HepG2 (cell line): ENCODE measurements at places on chromosomes 1 and 21.

- no peak for DNase-seq
Measured at GRCh38 chr1:164689672-164690511, 130.9 kb downstream of the PBX1 start.

DNA sequence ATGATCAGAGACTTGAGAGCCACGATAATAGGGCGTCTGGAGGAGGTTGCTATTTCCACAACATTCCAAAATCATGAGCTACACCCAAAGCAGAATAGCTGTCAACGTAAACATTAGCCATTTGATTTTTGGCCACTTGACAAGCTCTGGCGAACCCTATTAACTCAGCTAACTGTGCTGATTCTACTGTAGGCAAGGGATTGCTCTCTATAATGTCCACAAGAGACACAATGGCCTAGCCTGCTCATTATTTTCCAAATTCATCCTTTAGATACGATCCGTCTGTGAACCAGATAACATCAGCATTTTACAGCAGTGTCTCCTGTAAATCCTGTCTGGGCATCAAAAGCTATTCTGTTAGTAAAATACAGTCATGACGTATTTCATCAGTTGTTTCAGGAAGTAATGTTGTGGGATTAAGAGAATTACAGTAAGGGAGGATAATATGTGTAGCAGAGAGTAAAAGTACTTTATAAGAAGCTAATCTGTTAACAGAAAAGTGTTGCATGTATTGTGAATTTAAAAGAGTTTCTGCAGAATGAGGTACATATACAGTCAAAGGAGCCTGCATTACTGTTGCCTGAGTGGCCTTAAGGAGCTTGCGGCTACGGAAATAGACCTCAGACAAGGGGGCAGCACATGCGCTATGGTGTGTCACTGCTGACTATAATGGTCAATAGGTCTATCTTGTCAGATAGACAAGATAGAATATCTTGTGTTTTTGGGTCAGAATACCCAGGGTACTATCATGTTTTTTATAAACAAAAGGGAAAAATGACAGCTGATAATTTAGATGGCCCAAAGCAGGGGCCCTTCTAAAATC is 44.9 kb upstream of the TINAGL1 start:
- DNase-seq, result no peak

- peak; percentile 15 for DNase-seq
Measured at GRCh38 chr21:36589352-36589971, 109.5 kb upstream of the SIM2 start.

- DNase-seq, result no peak
Measured at GRCh38 chr1:12596007-12596821, 21.8 kb downstream of the DHRS3 start.

- DNase-seq, result peak; percentile 12
Measured at GRCh38 chr1:118132000-118132399, 53.0 kb downstream of the SPAG17 start.

DNA sequence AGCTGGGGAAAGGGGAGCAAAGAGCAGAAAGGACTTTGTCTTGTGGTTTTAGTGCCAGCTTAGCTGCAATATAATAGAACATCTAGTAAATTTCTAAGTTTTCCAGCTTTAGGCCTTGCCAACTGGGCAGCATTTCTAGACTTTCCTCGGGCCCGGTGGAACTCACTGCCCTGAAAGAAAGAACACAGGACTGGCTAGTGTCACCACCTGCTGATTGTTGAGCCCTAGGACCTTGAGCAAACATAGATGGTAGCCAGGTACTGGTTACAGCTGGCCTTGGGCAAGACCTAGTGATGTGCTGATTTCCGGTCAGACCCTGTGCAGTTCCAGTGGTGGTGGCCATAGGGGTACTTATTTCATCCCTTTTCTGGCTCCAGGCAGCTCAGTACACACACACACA is 753.2 kb upstream of the B3GALT2 start:
- DNase-seq, result no peak

DNA sequence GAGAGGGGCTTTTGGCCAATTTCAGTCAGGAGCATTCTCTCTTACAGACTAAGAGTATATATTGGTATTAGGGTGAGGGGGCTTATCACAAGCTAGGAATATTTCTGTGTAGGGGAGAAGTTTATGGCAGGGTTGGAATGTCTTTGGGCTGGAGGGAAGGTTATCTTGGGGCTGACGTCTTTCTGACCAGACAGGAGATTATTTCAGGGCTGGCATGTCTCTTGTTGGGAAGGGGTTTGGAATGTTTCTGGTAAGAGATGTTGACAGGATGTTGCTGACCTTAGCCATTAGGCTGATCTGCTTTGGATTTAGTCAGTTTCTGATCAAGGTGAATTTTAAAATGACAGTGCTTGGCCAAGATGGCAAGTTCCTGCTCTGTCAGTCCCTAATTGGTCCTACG is 17.8 kb upstream of the HSD3B1 start:
- DNase-seq, result no peak

DNA sequence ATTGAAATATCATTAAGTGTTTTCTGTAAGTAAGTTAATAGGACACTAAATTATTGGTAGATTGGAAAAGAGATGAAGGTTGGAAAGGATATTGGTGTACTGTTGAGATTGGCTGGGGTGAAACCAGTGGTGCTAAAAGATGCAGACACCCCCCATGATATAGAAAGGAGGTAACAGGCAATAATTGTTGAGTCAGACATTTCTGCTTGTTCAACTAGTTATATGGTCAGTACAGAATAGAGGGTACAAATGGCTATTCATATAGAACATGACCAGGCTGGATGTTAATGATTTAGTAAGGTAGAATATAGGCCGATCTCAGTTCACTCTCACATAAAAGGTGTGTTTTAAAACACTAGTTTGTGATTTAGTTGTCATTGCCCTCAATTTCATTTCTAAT is 104.5 kb downstream of the POU2F1 start:
- no peak for DNase-seq

- DNase-seq, result no peak
Measured at GRCh38 chr1:54404939-54405897, 976 bp downstream of the SSBP3 start.

DNA sequence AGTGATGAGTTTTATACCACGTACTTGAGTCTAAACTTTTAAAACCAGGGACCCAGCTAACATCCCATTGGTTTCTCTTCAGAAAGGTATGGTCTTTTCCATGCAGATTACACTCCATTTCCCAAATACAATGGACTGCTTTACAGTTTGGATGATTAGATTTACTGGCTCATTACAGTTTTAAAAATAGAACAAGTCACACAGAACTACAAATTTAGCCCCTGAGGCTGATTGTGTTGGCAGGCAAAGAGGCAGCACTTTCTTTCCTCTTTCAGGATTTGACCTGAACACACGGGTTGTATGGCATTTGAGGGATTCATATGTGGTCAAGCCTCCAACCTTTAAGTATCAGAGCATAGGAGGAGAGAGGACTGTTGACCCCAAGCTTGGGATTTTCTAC is 21.8 kb upstream of the VTCN1 start:
- no peak for DNase-seq

GRCh38 chr1:202104073-202104472 is 18.6 kb upstream of the GPR37L1 start:
- DNase-seq, result no peak

- DNase-seq, result no peak
Measured at GRCh38 chr1:77282187-77282865, 507 bp downstream of the AK5 start.

GRCh38 chr1:224192082-224192788 is 9.2 kb downstream of the DEGS1 start:
- no peak for DNase-seq

DNA sequence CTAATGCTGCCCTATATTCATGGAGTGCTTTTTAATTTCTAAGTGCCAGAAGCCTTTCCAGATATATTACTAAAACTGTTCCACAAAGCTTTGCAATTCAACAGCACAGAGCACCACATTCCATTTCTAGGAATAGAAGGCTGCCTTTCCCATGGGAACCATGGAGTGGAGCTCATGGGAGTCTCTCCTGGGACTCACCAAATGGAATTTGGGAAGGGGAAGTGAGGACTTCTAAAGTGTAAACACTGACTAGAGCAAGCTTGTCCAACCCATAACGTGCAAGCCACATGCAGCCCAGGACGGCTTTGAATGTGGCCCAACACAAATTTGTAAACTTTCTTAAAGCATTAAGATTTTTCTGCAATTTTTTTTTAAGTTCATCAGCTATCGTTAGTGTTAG is 190.4 kb upstream of the TNR start:
- peak; percentile 13 for DNase-seq

DNA sequence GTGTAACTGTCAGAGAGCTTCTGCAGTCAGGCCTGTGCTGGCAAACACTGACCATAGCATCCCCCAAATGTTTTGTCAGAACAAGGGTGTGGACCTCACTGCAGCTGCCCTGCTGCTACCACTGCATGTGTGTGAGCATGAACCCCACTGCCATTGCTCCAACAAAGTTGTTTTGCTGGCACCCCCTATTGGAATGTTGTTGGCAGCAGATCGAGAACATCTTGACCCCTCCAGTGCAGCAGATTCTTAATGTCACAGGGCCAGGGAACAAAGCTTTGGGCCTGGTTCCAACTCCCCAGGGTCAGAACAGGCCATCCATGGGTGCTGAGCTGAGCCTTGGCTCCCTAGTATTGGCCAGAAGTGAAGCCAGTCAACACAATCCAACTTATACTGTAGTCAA is 1537.4 kb downstream of the NCAM2 start:
- DNase-seq, result no peak

- DNase-seq, result peak; percentile 21
Measured at GRCh38 chr1:42046761-42047507, 106.3 kb upstream of the GUCA2B start.

DNA sequence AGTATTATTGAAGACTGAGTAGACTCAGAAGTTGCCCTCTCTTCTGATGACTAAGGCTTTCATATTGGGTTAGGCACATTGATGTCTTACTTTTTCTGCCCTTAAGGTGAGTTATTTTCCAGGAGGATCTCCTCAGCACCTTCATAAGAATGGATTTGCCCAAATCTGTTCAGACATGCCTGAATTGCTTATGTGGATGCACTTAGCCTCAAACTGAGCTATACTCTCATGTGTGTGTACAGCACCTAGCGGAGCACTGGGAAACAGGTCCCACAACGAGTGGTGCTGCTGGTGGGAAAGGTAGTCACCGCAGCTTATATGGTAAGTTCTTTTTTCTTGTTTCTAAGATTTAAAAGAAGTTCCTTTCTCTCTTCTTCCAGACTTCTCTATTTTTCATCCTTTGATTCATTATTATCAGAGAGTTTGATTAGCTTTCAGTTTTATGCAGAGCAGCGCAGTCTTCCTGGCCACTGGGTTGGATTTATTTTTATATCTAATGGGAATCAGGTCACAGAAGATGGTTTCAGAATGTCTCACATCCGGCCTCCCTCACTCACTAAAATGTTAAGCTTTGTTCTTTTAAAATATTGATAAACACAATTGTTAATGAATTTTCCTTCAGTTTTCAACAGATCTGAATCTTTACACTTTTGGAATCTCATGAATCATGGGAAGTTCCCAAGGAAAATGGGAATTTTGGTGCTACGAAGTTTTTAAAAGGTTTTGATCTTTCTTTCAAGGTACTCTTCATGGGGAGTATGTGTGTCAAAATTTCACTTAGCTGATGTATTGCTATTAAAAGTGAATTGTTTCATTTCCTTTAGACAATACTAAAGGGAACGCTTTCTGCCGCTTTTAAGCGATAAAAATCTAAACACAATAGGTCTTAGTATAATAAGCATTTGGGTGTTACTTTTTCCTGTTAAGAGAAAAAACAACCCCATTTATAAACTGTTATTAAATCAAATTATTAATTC is 58.5 kb downstream of the EXTL2 start:
- DNase-seq, result no peak

DNA sequence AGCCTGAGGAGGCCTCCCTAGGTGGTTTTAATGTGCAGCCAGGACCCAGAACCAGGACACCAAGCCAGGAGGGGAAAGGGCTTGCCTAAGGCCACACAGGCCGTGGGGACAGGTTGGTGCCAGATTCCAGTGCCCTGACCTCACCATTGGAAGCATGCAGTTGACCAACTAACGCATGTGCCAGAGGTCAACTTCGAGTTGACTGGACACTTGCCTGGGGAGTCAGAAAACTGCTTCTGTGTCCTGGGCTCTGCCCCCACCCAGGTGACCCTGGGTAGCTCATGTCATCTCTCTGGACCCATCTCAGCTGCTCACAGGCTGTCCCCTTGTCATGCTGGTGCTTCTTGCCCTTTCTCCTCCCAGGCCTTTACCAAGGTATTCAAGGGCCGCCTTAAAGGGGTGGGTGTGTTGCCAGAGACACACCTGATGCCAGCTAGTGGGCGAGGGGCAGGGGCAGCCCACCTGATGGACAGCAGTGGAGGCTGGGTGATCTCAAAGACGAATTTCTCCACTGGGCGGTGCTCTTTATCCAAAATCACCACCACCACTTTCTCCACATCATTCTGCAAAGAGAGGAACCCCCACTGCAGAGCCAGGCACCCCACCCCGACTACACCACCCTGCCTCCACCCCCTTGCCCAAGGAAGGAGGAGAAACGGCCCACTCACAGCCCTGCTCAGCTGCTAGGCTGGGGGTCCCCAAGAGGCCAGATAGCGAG is 4.4 kb downstream of the MAD2L2 start:
- DNase-seq, result no peak

GRCh38 chr1:208031316-208031931 is 120.5 kb upstream of the CD34 start:
- no peak for DNase-seq

DNA sequence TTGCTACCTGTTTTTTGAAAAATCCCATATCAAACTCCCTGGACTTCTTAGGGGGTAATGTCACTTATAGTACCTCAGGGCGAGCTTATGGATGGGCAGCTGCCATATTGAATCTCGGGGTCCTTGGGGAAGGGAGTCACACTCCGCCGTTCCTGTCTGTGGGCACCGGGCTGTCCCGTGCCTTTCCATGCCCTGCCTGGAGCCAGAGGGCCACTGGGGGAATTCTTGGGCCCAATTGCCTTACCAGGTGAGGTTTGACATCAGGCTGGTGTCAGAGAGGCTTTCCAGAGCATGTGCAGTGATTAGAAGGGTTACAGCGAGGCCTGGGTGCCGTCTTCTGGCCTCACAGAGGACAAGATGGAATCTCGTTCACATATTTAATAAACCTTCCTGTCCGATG is 28.8 kb downstream of the QSOX1 start:
- DNase-seq, result no peak
